Breast epithelium (tissue), 4 donors: ENCODE measurements at places on chromosomes 4 and X. TPM values are rescaled to one million over a fixed set of nuclear protein-coding genes. Genes with fewer than 3 reads are reported as not detected.

DNA sequence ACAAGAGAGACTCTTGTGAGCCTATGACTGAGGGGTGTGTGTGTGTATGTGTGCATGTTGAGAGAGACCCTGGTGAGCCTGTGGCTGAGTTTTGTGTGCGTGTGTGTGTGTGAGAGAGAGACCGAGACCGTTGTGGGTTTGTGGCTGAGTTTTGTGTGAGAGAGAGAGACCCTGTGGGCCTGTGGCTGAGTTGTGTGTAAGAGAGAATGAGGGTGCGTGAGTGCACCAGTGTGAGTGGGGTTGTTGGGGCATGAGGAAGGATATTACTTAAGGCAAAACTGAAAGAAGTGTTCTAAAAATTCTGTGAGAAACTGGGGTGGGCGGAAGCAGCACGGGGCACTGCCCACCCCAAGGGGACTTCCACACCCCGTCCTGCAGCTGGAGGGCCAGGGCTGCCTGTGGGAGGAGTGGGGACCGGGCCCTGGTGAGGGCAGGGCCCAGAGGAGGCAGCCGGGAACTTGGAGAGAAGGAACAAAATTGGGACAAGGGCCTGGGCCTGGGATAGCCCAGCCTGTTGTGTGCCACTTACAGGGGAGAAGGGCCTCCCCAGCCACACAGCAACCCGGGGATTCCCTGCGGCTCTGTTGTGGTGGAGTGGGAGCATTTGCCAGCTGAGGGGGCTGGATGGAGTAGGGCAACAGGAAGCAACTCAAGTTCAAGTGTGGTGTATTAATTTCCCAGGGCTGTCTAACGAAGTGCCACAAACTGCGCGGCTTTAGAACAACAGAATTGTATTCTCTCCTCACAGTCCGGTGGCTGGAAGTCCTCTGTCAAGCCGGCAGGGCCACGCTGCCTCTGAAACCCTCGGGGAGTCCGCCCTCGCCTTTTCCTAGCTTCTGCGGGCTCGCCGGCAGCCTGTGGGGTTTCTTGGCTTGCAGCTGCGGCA, 22.1 kb downstream of the TMEM131L start:
- peak overlapping the region; percentile 13 for H3K4me3 ChIP-seq
- no peaks in the 10 kb centered on the region for H3K36me3 ChIP-seq
- H3K4me1 ChIP-seq = peaks cover 5% of the 10 kb centered on the region
- no peaks in the 10 kb centered on the region for H3K27me3 ChIP-seq
- peak; percentile 18 for DNase-seq

- no peaks in the 10 kb centered on the region for H3K4me1 ChIP-seq
- no peak for DNase-seq
- H3K27me3 ChIP-seq = no peaks in the 10 kb centered on the region
- no peaks in the 10 kb centered on the region for H3K36me3 ChIP-seq
- no peak overlapping the region for H3K4me3 ChIP-seq
Observed at GRCh38 chr4:7126981-7127380, 59.1 kb upstream of the GRPEL1 start.

The CXorf49B gene
- not detected for total RNA-seq

The RBMXL3 gene
- not detected for total RNA-seq

DNA sequence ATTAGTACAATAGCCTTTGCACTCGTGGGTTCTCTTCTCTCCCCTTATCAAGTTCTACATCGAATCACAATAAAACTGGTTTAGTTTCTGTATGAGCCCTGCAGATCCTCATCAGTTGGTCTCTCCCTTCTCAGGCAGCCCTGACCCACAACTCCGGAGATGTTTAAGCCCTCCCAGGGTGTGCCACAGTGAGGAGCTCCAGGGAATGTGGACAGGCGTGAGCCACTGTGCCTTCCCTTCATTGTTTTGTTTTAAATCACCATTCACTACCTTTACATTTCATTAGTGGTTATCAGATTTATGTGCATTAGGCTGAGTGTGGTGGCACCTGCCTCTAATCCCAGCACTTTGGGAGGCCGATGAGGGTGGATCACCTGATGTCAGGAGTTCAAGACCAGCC, 133.2 kb downstream of the LARP7 start:
- no peak overlapping the region for H3K4me3 ChIP-seq
- DNase-seq = no peak
- H3K27ac ChIP-seq = no peak overlapping the region
- no peaks in the 10 kb centered on the region for H3K36me3 ChIP-seq
- H3K4me1 ChIP-seq = no peaks in the 10 kb centered on the region
- H3K27me3 ChIP-seq = no peaks in the 10 kb centered on the region

The EPHA5 gene
- total RNA-seq = not detected

DNA sequence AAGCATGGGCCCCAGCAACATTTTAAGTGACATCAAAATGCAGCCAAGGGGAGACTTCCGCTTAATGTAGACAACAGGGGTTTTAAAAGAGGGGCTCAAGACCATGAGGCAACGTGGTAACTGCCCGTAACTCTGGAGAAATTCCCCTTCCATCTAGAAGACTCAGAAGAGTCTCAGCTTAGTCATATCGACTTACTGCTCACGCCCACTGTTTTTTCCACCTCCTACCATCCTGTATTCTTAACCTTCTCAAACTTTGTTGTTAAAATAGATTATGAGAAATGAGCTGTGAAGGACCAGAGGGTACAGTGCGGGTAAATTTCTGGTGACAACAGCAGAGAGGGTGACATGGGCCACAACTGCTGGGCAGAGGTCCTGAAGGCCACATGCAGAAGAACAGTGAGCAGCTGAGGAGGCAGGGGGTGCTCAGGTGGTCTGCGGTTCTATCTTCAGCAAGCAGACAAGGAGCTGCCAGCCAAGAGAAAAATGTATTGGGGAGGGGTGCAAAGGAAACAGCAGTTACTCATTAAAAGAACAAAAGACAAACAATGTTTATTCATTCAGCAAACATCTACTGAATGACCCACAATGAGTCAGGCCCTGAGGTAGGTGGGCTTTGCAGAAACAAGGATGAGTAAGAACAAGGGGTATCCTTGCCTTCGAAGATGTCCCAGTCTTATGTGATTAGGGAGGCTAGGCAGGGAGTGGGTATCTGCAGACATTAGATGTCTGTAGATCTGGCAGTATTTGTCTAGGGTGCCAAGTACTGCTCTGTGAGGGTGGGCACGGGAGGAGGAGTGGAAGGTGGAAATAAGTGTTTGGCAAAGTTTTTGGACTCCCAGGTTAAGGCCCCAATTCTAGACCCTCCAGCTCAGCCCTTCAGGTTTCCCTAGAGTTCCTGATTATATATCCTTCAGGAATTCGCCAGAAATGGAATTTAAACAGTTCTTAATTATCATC, 175.3 kb downstream of the TSPAN5 start:
- no peaks in the 10 kb centered on the region for H3K4me1 ChIP-seq
- no peak overlapping the region for H3K27ac ChIP-seq
- no peak for DNase-seq
- H3K27me3 ChIP-seq = no peaks in the 10 kb centered on the region

- no peak overlapping the region for H3K27ac ChIP-seq
- H3K36me3 ChIP-seq = no peaks in the 10 kb centered on the region
- H3K4me1 ChIP-seq = no peaks in the 10 kb centered on the region
- H3K4me3 ChIP-seq = no peak overlapping the region
Observed at GRCh38 chr4:21531048-21531447, 417.5 kb downstream of the KCNIP4 start.

The NPY5R gene
- total RNA-seq = 1.6 TPM

GRCh38 chr4:125346616-125347015, 31.9 kb downstream of the FAT4 start:
- no peaks in the 10 kb centered on the region for H3K4me1 ChIP-seq
- H3K4me3 ChIP-seq = no peak overlapping the region
- H3K27me3 ChIP-seq = no peaks in the 10 kb centered on the region
- H3K36me3 ChIP-seq = no peaks in the 10 kb centered on the region
- H3K27ac ChIP-seq = no peak overlapping the region
- no peak for DNase-seq

DNA sequence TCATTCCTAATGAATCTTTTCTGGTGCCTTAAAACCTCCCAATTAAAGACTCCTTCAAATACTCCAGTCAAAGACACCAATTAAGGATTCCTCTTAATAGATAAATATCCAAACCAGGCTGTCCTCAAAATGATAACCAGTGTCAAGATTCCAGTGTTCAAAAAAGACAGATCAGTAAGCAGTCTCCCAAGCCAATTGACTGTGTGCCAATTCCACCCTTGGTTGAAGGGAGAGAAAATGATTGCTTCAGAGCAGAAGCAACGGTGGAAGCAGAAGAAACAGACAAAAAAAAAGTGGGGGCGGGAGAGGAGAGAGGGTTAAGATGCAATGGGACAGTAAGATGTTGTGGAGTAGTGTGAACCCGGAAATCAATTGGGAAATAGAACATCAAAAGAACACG, 216.0 kb upstream of the FTHL17 start:
- H3K4me3 ChIP-seq = no peak overlapping the region
- no peak overlapping the region for H3K27ac ChIP-seq
- DNase-seq = no peak
- H3K36me3 ChIP-seq = no peaks in the 10 kb centered on the region
- no peaks in the 10 kb centered on the region for H3K27me3 ChIP-seq

The POU3F4 gene
- total RNA-seq = not detected

The LIMCH1 gene
- total RNA-seq = 72.2 TPM

DNA sequence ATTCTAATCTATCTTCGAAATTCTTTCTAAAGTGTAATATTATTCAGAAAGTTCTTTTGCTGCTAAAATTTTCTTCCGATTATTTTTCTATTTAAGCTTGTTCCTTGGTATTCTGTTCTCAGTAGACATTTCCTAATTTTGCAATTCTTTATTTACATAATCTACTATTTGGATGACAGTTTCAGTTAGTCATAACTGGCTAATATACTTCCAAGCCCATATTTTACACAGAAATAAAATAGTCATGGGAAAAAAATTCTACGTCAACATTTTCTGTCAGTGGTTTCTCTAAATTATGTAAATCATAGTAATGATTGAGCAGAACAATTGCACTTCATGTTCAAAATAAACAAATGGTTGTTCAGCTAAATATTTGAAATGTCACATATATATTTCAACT, 178.0 kb upstream of the ANKRD50 start:
- no peaks in the 10 kb centered on the region for H3K4me1 ChIP-seq
- H3K27me3 ChIP-seq = no peaks in the 10 kb centered on the region
- no peak overlapping the region for H3K4me3 ChIP-seq
- H3K36me3 ChIP-seq = no peaks in the 10 kb centered on the region

DNA sequence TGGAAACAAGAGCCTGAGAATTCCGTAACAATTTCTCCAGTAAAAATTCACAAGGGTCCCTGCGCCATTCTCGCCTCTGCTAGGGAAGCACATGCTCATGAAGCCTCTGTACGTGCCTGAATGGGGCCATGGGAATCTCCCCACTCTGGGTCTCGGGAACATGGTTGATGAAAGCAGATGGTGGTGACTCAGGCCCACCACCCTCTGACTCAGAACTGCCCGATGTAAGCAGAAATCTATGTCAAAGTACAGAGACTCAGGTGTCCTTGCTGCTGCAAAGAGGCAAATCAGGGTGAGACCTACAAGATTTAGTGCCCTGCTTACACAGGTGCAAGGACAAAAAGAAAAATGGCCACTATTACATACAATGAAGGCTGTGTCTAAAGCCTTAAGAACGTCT, 65.0 kb downstream of the SCD5 start:
- H3K27me3 ChIP-seq = no peaks in the 10 kb centered on the region
- no peaks in the 10 kb centered on the region for H3K4me1 ChIP-seq
- H3K36me3 ChIP-seq = no peaks in the 10 kb centered on the region

The PTPN13 gene
- 36.3 TPM for total RNA-seq

DNA sequence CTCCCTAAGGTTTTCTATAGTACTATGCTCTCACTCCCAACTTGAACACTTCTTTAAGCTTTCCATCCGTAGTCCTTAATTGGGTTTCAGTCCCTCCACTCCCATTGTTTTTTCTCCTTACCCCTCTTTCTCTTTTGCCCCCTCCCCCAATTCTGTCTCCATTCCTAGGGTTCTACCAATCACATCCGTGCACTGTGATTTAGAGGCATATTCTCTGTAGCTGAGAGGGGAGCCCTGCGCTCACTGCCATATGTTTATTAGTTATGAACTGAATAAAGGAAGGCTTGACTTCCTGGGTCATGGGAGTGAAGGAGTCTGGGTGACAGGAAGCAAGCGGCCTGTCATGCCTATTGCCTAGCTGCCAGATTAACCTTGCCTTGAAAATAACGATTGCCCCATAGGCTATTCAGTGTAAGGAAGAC, 471 bp downstream of the MCTS1 start:
- no peaks in the 10 kb centered on the region for H3K27me3 ChIP-seq
- DNase-seq = no peak
- peak overlapping the region; percentile 92 for H3K27ac ChIP-seq
- no peaks in the 10 kb centered on the region for H3K36me3 ChIP-seq

- no peaks in the 10 kb centered on the region for H3K36me3 ChIP-seq
- no peak for DNase-seq
- no peaks in the 10 kb centered on the region for H3K4me1 ChIP-seq
- H3K27ac ChIP-seq = no peak overlapping the region
Observed at GRCh38 chr4:53066155-53066554, 204.0 kb downstream of the RASL11B start.

DNA sequence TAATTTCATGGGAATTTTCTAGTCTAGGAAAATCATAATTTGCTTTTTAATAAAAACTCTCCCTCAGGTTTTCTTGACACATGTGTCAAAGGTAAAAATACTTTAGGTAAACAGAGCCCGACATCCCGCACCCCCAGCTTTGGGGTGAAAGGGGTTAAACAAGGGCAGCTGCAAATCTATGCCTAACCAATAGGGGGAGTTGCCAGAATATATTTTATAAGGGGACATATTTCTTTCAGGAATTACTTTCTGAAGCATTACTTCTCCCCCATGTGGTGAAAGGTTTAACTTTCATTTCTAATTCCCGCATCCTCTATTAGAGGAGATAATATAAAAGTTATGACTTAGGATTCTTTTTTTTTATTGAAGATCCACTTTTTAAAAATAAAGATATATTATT, 53.9 kb upstream of the HEPH start:
- H3K4me1 ChIP-seq = no peaks in the 10 kb centered on the region
- DNase-seq = no peak
- no peaks in the 10 kb centered on the region for H3K27me3 ChIP-seq
- no peak overlapping the region for H3K27ac ChIP-seq
- no peaks in the 10 kb centered on the region for H3K36me3 ChIP-seq

DNA sequence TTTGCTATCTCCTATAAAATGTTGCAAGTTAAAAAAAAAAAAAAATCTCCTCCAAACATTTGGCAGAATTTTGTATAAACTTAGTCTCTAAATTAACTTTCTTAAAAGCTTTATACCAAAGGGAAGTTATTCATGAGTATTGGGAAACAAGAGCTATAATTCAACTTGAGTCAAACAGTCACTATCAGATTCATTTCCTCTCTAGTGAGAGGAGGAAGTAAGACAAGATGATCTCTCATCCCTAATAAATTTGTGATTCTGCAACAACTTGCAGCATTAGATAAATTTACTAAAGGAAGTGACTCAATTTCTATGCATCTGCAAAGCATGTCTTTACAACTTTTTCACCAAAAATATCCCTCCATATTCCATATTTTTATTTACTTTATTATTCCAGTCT, 135.4 kb upstream of the GNPDA2 start:
- no peaks in the 10 kb centered on the region for H3K4me1 ChIP-seq
- H3K27ac ChIP-seq = no peak overlapping the region
- H3K4me3 ChIP-seq = no peak overlapping the region
- H3K36me3 ChIP-seq = no peaks in the 10 kb centered on the region
- DNase-seq = no peak
